MM.1S (cell line): ENCODE measurements at places on chromosomes 13 and 19.

DNA sequence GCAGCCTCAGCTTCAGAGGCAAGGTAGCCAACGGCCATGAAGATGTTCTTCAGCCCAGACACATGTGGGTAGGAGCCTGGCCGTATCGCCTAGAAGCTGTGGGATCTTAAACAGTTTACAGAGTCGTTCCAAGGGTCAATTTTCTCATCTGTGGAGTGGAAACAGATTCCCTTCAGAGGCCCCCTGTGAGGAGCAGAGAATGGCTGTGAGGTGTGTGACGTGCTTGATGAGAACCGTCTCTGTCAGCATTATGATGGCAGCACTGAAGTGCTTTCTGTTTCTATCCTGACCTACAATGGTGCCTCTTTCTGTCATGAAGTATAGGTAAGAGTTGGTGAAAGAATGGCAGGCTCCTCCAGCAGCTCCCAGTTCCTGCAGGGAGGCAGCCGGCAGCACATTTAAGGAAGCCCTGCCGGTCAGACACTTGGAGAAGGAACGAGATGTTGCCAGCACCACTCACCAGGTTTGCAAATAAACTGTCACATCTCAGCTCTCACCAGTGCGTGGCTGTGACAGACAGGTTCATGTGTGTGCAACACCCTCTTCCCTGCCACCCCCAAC lies 277.3 kb downstream of the FOXO1 start:
- DNase-seq: peak; percentile 27

DNA sequence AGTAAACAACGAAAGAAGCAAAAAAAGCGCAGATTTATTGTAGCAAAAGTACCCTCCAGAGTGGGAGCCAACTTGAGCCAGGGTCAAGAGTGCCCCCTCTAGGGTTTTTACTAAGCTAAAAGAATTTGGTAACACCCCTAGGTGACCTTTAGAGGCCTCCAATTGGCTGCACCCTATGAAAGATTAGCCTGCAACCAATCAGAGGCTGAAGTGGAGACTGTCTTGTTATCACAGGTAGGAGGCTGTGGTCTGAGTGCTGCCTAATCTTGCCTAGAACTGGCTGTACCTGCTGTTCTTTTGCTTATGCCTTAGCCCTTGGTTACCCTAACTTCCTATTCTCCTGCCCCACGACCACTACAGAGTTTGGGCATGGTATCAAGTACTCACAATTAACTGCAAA lies 38.3 kb downstream of the ANKRD10 start:
- no peak for DNase-seq

GRCh38 chr13:102073251-102073650 lies 328.6 kb downstream of the FGF14 start:
- no peak for DNase-seq

DNA sequence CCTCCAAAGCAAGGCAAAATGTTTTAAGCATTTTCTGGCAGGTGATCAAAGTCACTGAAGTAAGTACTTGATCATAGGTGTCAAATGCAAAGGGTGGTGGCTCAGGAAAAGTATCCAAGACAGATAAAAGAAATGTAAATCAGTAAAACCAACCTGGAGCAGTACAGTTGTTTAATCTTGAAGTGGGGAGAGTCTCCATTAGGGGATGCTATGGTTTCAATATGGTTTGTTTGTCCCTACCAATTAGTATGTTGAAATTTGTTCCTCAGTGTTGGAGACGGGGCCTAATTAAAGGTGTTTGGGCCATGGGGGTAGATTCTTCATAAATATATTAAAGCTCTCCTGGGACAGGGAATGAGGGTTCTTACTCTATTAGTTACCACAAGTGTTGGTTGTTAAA lies 1781.7 kb upstream of the PRR20A start:
- no peak for DNase-seq

- no peak for DNase-seq
Measured at GRCh38 chr19:33756177-33756576, 40.5 kb upstream of the KCTD15 start.
